ENCODE measurements at places on chromosomes 12 and 14.

- peak; percentile 33 for DNase-seq
Observed at GRCh38 chr12:62744551-62744950, 190.4 kb downstream of the PPM1H start.

DNA sequence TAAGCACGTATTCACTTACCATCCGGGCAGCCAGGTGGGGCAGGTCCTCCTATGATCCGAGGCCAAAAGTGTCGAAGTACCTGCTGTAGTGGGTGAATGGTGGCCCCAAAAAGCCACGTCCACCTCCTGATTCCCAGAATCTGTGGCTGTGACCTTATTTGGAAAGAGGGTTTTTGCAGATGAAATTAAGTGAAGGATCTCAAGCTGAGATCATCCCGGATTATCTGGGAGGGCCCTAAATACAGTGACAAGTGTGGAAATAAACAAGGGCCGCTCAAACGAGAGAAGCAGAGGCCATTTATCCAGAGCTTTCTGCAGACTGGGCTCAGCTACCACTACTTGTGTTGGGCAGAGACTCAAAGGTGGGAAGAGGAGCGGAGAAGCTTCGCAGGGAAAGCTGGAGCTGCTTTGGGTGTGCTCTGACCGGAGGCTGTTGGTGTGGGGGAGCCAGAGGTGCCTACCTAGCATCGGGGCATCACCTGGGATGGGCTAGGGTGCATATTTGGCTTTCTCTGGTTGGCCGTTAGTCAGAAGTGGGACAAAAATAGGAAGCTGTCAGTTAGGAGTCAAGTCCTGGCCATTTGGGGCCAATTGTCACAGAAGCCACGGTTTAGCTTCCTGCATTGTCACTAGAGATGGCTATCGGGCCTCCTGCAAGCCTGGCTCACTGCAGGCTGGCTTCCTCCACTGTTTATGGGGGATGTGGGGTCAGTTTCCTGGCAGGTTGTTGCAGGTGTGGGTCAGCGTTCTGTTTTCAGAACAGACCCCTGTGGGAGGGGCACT is 27.8 kb upstream of the DLK1 start:
- DNase-seq, result no peak

GRCh38 chr12:101889211-101889752 is 11.9 kb downstream of the DRAM1 start:
- DNase-seq, result no peak

DNA sequence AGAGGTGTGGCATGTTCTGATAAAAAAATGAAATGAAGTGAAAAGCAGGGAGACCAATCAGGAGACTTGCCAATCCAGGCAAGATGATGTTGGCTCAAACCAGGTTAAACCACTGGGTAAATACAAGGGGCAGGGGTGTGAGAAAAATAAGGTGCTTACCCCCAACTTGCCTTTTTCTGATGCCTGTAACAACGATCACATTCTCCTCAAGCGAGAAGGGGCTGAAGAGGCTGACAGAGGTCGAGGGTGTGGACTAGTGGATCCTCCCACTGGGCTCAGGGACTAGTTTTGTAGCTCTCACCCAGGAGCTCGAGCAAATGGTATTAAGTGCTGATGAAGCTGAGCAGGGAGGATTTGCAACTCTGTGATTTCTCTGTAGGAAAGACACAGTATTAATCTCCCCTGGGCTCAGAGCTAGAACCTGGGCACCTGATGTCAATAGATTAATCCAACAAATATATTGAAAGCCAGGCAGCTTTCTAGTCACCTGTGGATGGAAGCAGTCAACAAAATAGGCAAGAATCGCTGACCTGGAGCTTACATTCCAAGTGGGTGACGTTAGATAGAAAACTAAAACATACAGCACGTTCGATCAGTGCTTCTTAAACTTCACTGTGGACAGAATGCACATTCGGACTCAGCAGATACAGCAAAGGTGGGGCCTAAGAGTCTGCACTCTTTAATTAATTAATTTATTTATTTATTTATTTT is 15.2 kb upstream of the EAPP start:
- DNase-seq, result no peak

DNA sequence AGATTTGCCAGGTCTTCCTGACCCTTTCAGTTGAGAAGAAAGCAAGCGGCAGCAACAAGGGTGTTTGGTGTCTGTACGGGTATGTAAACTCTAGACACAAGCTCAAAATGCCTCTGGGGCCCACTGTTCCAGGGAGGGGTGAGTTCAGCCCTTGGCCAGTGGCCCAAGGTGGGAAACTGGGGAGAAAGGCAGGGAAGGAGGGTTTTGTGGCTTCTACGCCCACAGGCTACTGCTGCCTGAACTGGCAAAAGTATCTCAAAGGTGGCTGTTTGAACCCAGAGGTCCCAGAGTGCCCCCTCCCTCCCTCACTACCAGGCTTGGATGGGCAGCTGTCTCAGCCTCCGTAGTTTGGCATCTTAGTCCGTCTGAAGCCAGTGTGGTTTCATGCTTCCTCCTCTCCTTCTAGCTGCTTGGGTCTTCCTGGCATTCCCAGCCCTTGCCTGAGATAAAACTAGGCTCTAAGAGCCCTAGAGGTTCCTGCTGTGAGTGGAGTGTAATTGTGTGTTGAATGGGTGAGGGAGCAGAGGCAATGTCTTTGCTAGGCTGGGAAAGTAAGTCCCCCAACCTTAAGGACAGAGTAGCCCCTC is 5.5 kb downstream of the HOXC5 start:
- DNase-seq, result no peak

GRCh38 chr12:53048033-53048779 is 1.7 kb upstream of the TNS2 start:
- DNase-seq, result no peak

DNA sequence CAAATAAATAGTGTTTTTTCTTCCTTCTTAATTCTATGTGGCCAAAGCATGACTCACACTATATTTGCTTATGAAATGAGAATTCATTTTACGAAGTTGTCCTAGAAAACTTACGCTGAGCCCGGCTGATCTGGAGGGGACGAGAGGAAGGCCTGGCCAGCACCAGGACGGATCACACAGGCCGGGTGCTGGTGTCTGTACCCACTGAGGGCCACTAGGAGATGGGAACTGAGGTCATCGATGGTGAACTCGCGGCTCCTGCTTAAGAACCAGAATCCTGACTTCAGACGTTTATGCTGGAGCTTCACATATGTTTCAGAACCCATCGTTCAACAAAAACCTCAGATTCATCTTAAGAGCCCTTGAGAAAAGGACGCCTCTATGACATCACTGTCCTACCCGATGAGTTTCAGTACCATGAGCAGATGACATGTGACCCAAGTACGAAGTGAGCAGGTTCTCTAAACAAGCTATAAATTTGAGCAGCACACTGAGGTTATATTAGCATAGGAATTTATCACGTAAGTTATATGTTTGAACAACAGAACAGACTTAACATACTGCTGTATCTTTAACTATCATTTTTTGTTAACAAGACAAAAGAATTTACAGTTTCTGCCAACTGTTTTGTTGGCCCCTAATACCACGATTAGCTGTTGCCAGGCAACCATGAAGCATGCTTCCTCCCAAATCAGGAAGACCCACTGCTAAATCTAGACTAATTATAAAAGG is 111.9 kb downstream of the FOXN3 start:
- DNase-seq, result peak; percentile 67

DNA sequence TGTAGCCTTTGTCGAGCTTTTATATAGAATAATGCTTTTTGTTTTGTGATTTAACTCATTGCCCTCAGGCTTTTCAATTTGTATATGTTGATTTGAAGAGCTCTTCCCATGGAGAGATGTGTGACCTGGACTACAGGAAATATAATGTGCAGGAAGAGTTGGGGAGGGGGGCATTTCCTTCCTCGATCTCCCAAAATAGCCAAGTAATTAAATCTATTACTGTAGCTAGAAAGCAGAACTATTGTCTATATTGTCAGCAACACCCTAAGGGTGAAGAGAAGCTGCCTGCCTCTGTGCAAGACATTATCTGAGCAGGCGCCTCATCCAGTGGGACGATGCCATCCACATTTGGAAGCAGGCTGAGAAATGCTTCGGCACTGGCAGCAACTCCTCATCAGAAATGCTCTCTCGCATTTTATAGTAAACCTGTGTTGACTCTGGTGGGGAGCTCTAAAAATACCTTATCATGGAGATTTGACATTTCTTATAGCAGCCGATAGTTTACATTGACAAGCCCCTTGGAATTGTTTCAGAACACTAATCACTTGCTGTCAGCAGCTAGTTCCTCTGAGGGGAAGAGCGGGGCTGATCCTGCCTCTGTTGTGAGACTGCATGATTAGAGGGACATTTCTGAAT is 392.5 kb upstream of the RGS6 start:
- DNase-seq, result no peak

DNA sequence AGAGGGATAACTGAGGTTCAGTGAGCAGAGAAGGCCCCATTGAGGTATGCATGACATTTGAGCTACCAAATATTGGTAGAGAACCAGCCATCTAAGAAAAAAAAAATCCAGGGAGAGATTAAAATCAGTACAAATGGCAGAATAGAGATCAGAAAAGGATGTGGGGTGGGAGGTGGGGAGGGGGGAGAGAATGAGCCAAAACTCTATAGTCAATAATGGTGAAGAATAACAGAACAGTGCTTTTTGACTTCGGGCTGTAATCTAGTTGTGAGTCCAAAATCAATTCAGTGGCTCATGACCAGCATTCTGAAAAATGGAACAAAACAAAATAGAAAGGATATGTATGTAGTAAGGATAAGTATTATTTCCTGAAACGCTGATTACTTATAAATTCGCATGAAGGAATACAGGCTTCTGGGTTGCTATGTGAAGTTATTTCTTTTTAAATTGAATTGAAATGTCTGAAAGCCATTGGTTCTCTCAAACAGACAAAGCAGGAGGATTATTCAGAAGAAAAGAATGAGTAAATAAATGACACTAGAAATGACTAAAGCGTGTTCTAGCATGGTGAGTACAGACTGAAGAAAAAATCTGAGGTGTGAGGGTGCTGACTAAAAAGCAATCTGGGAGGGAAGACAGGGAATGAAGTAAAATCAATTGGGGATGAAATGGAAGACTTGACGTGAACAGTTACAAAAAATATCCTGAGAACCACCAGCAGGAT is 72.4 kb downstream of the ATP2B1 start:
- DNase-seq, result peak; percentile 45

GRCh38 chr14:58160561-58160960 is 8.5 kb upstream of the ARMH4 start:
- DNase-seq, result no peak

DNA sequence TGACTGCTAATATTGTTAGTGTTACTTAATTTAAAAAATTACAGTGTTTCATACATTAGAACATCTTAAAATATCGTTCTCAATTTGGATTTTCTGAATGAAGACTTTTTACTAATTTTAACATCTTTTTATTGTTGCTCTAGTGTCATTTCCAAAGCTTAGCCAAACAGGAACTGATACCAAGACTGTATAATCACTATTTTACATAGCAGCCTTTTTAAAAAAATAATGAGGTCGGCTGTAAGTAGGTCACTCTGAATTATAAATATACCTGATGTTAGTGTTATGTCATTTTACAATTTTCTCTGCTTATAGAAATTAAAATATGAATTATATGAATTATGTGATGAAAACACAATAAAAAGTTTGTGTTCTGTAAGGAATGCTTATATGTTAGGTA is 321.5 kb downstream of the TMEM117 start:
- no peak for DNase-seq

DNA sequence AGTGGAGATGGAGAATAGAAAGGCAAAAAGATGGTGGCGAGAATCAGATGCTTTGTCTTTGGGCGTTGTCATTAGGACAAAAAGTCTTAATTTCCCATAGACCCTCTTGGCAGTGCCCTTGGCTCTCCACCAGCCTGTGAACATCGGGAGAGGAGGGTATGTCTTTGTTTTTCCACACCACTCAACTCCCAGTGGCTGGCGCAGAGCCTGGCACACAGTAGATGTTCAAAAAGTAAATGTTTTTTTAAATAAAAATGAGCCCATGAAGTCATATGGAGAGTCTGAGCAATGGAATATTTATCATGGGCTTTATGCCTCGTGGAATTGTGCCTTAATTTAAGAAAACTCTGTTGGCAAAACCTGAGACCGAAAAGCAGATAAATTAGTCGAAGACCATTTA is 90.4 kb downstream of the SRGAP1 start:
- DNase-seq, result no peak

GRCh38 chr12:22234561-22234960 is 99.9 kb downstream of the ST8SIA1 start:
- peak; percentile 69 for DNase-seq

DNA sequence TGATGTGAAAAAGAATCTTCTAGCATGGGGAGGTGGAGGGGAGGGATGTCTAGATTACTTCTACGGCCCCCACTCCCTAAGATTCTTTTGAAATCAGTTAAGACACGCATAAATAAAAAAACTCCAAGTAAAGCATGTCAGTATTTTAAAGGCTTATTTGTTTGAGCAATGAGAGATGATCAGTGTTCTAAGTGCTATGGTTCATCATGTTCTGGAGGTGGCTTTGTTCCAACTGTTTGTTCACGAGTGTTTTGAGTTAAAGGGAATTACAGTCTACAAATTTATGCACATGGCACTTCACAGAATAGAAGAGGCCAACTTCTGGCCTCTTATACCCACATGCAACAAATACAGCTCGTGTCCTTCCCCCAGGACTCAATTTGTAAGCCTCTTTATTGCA is 394.9 kb downstream of the RAD51B start:
- no peak for DNase-seq

DNA sequence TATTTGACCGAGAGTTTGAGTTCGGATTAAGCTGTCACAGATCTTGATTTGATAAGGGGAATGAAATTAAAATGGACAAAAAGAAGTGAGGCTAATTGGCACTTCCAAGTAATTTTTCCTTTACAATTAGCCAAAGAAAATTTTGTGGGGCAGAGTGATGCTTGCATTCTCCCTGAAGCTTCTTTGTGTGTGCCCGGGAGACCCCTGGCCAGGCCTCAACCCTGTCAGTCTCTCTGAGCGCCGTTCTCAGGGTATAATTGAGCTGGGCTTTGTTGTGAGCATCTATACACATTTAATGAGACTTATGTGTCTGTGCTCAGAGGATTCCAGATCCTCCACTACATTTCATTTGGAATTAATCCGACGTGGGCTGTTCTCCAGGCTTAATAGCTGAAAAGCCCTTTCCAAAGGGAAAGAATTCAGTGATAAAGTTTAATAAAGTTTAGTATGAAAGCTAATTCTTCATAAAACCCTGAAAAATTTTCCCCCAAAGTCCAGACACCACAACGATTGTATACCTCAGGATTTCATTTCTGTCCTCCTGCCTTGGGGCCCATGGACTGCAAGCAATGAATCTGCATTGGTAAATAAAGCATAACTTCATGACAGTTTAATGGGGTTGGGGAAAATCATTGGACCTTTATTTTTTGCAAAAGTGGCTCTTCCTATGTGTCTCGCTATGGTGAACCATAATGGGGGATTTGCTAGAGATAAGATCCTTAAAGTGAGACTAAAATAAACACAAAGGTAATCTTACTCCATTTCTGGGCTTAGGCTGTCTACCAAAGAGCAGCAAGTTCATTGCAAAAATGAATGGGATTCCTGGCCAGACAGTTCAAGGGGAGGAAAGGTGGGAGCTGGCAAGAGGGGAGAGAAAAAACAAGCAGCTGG is 292.6 kb downstream of the C12orf75 start:
- no peak for DNase-seq

- DNase-seq, result no peak
Observed at GRCh38 chr14:99755068-99755405, 38.2 kb upstream of the EML1 start.

GRCh38 chr12:123233505-123234308 is 471 bp downstream of the MTRFR start:
- no peak for DNase-seq
